Testis (tissue), 5 donors: ENCODE measurements at places on chromosomes 2 and 18. TPM values are rescaled to one million over a fixed set of nuclear protein-coding genes. Genes with fewer than 3 reads are reported as not detected.

Gene COLEC11
- total RNA-seq: 15.8 TPM

Gene LINC00305
- total RNA-seq: not detected

GRCh38 chr2:24859968-24860600 lies 60.0 kb downstream of the ADCY3 start:
- DNase-seq: no peak

DNA sequence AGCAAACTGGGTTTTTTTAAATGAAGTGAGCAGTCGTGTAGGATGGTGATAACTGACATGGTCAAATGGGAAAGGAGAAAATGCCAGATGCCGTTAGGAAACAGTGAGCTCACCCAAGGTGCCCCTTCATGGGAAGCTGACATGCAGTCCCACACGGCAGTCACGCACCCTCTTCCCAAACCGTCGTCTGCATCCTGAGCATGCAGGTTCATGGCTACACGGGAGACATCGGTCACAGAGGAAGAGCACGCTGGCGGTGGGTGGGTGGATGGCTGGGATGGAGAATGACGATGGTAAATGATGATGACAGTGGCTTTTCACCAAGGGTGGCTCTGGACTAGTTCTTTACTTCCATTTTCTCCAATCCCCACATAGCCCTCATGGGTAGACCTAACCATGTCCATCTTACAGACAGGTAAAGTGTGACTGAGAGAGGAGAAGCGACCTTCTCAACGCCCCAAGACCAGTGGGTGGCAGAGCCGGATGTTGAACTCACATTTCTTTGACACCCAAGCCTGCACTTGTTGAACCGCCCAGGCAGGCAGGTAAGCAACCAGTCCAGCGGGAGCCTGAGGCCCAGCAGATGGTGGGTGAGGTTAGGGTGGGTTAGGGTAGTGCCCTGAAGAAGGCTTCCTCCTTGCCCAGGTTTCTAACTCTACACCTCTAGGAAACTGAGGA lies 44.5 kb downstream of the TNS1 start:
- DNase-seq: no peak

- no peak for DNase-seq
Observed at GRCh38 chr2:218986148-218986761, 1.3 kb upstream of the FEV start.
